ENCODE measurements at places on chromosomes 7 and 10. TPM values are rescaled to one million over a fixed set of nuclear protein-coding genes. Genes with fewer than 3 reads are reported as not detected.

SPDYE5 gene
- total RNA-seq, result not detected

PRR15 gene
- 1.1 TPM for total RNA-seq

DNA sequence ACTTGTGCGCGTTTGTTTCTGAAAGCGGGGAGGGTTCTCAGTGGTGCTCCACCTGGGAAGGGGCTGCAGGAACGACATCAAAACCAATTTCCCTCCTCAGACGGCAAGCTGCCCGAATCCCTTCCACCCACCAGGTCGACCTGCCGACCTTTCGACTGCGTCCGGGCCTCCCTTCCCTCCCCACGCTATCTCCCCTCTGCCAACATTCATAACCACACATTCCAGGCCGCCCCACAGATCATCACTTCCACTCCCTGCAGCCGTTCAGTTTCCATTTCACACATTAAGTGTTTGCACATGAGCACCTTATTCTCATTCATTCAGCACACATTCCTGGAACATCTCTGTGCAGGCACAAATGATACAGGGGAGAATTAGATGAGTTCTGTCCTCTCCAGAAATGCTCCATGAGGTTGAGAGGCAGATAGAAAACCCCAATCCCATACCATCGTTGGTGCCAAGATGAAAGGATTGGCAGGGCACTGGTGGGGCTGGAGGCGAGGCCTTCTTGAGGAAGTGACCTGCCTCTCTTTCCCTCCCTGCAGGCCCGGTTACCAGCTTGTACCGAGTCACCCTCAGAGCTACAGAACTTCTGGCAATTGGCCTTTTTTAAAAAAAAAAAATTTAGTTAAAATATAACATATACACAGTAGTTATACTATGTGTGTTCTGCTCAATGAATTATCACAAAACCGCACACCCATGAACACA, 70.0 kb downstream of the MINDY4 start:
- no peak for DNase-seq
- no peaks in the 10 kb centered on the region for H3K4me1 ChIP-seq
- H3K27ac ChIP-seq, result no peak overlapping the region
- H3K27me3 ChIP-seq, result no peaks in the 10 kb centered on the region
- no peaks in the 10 kb centered on the region for H3K36me3 ChIP-seq
- no peak overlapping the region for H3K4me3 ChIP-seq

GRCh38 chr10:96292971-96293920, 11.0 kb upstream of the DNTT start:
- peaks cover under 1% of the 10 kb centered on the region for H3K4me1 ChIP-seq
- no peak for DNase-seq
- no peak overlapping the region for H3K4me3 ChIP-seq
- no peaks in the 10 kb centered on the region for H3K27me3 ChIP-seq
- no peaks in the 10 kb centered on the region for H3K36me3 ChIP-seq

DNA sequence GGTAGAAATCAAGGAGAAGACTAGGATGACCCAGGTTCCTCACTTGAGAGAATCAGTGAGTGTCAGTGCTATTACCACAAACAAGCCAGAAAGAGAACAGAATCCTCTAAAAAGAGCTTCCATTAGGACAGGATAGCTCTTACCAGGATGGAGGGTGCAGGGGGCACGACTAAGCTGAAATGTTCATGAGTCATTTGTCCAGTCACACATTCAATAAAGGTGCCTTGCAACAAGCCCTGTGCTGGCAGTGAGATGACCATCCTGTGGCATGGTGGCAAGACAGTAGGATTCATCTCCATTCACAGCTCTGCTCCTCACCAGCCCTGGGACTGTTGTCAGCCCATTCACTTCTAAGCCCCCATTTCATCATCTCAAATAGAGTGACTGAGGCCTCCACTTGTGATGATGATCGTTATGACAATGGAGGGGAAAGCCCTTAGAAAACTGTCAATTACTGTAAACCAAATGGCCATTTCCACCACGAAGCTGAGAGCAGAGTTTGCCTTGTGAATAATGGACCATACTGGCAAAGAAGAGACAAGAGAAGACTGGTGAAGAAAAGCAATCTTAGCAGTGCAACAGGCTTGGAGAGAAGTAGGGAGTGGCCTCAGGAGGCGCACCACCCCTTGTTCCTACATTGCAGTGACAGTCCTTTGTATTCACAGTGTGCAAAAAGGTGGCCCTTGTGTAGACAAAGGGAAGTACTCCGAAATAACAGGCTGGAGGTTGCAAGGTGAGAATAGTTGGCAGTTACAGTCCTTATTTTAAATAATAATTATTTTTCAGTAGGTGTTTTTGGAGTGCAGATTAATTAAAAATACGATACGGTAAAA, 9.0 kb upstream of the WIPF3 start:
- no peak for DNase-seq
- H3K36me3 ChIP-seq, result no peaks in the 10 kb centered on the region
- H3K4me3 ChIP-seq, result no peak overlapping the region

DNA sequence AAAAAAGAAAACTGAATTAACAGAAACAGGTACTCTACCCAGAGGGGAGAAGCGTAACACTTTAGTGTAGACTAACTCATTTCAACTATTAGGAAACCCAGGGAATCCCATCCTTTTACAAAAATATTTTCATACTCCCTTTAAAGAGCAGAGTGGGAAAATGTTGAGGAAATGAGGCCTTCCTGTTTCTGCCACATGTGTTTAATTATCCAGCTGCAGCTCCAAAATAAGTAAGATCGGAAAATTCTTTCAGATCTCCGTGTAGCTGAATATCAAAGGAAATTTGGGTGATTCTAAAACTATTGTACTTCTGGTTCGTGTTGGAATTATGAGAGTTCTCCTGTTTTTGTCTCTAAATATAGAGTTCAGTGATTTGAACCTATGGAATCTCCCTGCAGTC, 58.0 kb upstream of the CAV2 start:
- no peak overlapping the region for H3K4me3 ChIP-seq
- DNase-seq, result no peak
- H3K27ac ChIP-seq, result no peak overlapping the region
- peaks cover 1% of the 10 kb centered on the region for H3K4me1 ChIP-seq
- no peaks in the 10 kb centered on the region for H3K36me3 ChIP-seq

DNA sequence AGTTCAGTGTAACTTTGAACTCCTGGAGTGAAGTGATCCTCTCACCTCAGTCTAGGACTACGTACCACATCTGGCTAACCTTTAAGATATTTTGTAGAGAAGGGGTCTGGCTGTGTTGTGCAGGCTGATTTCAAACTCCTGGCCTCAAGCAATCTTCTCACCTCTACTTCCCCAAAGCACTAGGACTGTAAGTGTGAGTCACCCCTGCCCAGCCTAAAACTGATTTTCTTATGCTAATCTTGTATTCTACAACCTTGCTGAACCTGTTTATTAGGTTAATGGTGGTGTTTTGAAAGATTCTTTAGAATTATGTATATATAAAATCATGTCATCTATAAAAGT, 58.0 kb downstream of the LCOR start:
- DNase-seq, result no peak
- H3K36me3 ChIP-seq, result no peaks in the 10 kb centered on the region
- no peak overlapping the region for H3K27ac ChIP-seq
- no peaks in the 10 kb centered on the region for H3K27me3 ChIP-seq
- H3K4me1 ChIP-seq, result no peaks in the 10 kb centered on the region

Measured in aorta (tissue), 5 donors.